Naive B cell (primary cell): ENCODE measurements at places on chromosomes 2 and 18. TPM values are rescaled to one million over a fixed set of nuclear protein-coding genes. Genes with fewer than 3 reads are reported as not detected.

The SAP130 gene
- polyA plus RNA-seq, result 7.0 TPM

The CDK15 gene
- not detected for polyA plus RNA-seq

The PLEK gene
- 215 TPM for polyA plus RNA-seq

The ST6GAL2 gene
- polyA plus RNA-seq, result not detected

DNA sequence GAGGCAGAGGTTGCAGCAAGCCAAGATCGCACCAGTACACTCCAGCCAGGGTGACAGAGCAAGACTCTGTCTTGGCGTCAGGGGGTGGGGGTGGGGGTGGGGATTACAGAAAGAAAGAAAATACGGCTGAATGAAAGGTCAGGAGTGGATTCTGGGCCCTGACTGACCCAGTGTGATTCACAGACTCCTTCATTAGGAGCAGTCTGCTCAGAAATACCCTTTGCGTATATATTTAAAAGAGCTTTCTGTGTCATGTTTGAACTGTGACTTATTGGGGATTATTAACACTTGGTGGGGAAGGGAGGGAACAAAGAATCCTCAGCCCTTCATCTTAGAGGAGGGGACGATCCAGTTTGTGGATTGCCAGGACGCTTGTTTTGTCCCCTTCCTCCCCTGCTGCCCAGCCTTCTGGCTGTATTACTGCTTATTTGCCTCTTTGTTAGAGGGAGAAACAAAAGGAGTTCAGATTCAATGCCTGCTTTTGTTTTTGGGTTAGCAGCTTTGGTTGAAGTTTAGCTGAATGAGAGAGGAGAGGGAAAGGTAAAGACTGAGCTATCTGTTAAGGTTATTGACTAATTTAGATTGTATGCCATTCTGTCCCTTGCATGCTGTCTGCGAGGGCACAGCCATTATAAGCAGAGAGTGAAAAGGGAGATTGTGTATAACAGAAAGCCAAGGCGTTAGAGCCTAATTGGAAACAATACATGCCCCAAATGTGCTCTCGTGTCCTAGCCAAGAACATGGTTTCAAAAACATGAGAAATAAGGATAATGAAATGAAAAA lies 118.3 kb downstream of the FMNL2 start:
- peaks cover 6% of the 10 kb centered on the region for H3K36me3 ChIP-seq
- no peak for DNase-seq
- H3K27ac ChIP-seq, result no peak overlapping the region
- H3K4me1 ChIP-seq, result no peaks in the 10 kb centered on the region
- no peaks in the 10 kb centered on the region for H3K27me3 ChIP-seq

DNA sequence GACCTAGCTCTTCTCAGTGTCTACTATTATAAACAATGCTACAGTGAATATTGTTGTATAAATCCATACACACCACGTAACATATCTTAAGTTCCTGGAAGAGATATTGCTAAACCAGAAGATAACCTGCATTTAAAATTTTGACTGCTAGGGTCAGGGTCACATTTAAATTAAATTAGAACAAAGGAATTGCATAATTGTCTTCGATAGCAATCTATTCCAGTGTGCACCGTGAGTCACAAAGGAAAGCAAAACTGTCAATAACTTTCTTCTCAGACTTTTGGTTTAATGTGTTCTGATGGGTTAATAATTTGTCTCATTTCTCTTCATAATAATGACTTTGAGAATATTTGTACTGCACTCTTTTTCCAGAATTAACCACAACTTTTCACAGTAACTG lies 4.2 kb downstream of the GEN1 start:
- H3K27me3 ChIP-seq, result no peaks in the 10 kb centered on the region
- H3K27ac ChIP-seq, result no peak overlapping the region
- peaks cover 4% of the 10 kb centered on the region for H3K4me1 ChIP-seq
- H3K4me3 ChIP-seq, result no peak overlapping the region
- no peak for DNase-seq
- peaks cover 8% of the 10 kb centered on the region for H3K36me3 ChIP-seq

DNA sequence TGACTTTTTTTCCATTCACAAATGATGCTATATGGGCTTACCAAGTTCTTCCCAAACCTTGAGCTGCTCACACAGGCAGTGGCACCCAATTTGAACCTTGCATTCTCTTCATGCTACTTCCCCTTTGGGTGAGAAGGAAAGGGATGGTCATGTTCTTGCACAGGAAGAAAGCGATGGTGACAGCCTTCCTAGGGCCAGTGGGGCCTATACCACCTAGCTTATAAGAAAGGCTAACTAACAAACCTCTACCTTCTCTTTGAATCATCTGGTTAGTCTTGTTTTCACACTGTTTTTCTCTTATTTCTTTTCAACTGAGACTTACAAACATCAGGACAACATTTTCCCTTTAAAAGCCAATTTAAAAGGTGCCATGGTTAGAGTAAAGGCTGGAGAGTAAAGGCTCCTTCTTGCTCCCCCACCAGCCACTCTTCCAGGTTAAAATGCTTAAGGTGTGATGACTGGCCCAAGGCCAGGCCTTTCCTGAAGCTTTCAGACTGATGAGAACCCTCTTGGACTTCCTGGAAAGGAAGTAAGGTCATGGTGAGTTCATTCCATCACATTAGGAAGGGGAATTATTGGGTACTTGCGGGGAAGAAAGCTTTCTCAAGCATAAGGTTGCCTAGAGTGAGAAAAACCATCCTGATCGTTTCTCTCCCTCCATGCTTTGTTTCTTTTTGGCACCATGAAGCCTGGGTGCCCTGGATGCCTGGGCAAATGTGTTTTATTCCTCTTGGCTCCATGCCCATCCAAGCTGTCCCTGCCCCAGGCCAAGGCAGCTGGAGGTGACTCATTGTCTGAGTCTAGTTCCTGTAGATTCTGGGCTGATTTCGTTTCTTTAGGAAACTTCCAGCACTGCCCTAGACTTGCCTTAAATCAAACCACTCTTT lies 41.4 kb upstream of the ITGB6 start:
- DNase-seq, result no peak
- H3K4me3 ChIP-seq, result no peak overlapping the region
- no peaks in the 10 kb centered on the region for H3K36me3 ChIP-seq
- H3K27ac ChIP-seq, result no peak overlapping the region
- no peaks in the 10 kb centered on the region for H3K4me1 ChIP-seq

DNA sequence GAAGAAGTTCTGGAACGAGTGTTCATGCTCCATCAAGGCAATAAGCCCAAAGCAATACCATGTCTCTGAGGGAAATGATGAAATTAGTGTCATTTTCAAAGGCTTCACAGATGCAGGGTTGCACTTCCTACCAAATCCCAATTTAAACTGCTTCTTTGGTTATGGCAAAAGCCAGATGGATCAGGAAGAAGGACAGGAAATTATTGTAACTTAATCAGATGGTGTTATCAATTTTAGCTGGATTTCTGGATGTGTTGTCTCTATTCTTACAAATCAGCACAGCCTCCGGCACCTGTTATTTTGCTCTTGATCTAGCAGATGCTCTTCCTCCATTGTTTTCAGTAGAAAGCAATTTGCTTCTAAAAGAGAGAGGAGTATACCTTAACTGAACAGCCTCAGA lies 693.4 kb downstream of the SOCS6 start:
- no peaks in the 10 kb centered on the region for H3K4me1 ChIP-seq
- no peak overlapping the region for H3K4me3 ChIP-seq
- no peak for DNase-seq
- no peak overlapping the region for H3K27ac ChIP-seq
- H3K27me3 ChIP-seq, result no peaks in the 10 kb centered on the region

GRCh38 chr18:32714571-32715148 lies 58.2 kb downstream of the KLHL14 start:
- no peaks in the 10 kb centered on the region for H3K27me3 ChIP-seq
- peaks cover 5% of the 10 kb centered on the region for H3K4me1 ChIP-seq
- peak; percentile 59 for DNase-seq

DNA sequence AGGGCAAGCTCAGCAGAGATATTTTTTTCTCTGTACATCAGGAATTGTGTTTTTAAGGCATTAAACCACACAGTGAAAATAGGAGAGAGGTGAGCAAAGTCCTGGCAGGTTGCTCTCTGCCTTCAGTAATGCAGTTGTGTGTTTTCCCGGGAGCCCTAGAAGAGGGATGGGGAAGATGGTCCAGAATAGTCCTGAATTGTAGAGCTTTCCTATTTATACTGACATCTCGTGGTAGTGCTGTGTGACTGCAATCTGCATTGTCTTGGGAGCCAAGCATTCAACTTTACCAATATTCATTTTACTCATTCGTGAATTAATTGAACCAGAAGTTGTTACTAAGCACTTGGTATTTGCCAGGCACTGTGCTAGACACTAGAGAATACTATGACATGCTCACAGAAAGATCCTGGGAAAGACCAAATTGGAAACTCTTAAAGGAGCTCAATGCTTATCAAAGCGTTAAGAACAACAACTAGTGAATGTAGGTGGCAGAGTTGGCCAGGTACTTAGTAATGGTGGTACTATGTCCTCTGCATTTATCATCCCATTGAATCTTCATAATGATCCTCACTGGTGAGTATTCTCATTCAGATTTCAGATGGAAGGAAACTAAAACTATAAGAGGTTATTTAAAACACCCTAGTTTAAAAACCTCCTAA lies 214.6 kb downstream of the TRIB2 start:
- H3K27ac ChIP-seq, result no peak overlapping the region
- H3K4me1 ChIP-seq, result peaks cover 10% of the 10 kb centered on the region
- no peak for DNase-seq

DNA sequence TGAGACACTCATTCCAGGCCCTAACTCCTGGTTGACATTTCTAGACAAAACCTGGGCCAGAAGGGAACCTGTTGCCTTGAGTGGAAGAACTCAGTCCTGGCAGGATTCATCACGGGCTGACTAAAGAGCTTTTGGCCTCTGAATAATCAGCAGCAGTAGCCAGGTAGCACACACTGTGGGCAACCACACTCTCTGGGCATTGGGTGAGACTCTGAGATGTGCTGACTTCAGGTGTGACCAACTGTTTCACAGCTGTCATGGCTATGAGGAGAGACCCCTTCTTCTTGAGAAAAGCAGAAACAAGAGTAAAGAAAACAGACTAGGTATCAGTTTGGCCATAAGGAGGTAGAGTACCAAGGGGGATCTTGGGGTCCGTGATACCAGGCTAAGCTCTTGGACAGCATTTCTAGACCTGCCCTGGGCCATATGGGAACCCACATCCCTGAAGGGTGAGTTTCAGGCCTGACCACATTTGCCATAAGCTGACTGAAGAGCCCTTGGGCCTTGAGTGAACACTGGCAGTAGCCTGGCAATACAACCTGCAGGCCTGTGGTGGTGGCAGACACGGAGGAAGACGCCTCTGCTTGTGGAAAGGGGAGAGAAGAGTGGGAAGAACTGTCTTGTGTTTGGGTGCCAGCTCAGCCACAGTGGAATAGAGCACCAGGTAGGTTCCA lies 230.9 kb downstream of the DLGAP1 start:
- no peaks in the 10 kb centered on the region for H3K36me3 ChIP-seq
- no peak overlapping the region for H3K4me3 ChIP-seq
- H3K27me3 ChIP-seq, result no peaks in the 10 kb centered on the region
- no peaks in the 10 kb centered on the region for H3K4me1 ChIP-seq
- no peak overlapping the region for H3K27ac ChIP-seq

GRCh38 chr2:193124815-193125214 lies 930.1 kb upstream of the TMEFF2 start:
- no peaks in the 10 kb centered on the region for H3K27me3 ChIP-seq
- H3K4me3 ChIP-seq, result no peak overlapping the region
- no peak for DNase-seq
